NCI-H748 treated with DMSO at 0.1 percent for 48 hours (cell line): ENCODE measurements at places on chromosomes 3 and 15.

DNA sequence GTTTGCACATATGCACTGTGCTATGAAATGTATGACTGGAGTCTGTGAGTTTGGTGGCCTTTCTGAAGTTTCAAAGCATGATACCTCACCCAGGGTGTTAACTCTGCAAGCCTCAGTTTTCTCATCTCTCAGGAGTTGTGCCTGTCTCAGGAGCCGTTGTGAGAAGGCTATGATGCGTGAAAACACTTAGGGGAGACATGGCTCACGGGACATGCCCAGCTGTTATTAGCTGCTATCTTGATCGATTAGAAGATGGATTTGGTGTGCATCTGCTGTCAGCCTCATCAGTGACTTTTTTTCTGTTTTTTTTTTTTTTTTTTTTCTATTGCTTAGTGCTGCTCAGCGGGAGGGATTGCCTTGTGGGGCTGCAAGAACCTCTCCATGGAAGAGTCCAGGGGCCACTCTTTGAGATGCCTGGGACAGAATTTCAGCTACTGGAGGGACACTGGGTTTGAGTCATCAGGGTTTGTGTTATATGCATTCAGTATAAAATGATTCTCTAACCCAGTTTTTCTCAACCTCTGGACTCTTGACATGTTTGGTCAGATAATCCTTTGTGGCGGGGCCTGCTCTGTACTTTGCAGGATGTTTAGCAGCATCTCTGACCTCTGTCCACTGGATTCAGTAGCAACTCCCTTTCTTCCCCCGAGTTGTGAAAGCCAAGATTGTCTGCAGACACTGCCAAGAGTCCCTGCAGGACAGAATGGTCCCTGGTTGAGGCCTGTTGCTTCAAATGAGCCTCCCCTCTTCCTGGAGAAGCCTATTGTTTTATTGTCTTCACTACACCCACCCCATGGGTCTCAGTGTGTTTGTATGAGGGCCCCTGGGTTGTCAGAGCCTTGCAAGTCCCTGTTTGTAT is 181.4 kb downstream of the CACNA2D3 start:
- no peak for DNase-seq

- no peak for DNase-seq
Observed at GRCh38 chr15:88912500-88912921, 668 bp downstream of the MFGE8 start.

DNA sequence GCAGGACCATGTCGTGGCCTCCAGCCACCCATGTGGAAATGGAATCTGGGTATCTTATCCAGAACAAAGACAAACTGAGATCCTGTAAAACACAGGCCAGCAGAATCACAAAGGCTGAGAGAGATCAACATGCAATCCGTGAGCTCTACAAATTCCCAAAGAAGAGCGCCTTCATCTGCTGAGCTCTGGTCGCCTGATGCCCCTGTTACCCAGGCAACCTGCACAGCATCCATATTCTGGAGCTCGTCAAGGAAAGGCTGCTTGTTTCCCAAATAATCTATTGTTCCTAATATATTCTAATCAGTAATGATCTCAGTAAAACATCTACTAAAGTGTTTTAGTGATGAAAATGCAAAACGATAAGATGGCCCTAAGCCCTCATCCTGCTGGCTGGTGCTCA is 133.6 kb downstream of the OCA2 start:
- DNase-seq: no peak

DNA sequence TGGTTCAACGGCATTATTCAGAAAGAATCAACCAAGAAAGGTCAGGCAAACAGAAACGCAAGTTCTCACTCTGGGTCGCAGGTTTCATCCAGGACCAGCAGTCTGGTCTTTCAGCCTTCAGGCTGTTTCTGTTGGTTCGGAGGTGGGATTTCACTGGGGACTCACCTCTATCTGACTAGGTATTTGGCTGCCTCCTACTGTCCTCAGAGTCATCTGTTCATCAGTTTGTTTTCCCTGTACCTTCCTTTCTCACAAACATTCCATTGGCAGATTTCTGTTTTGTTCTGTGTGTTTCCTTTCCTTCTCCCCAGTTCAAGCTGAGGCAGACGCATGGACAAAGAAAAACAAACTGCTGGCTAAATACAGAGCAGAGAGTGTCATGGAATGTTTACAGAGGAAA is 1046.6 kb upstream of the CFAP20DC start:
- DNase-seq: no peak

DNA sequence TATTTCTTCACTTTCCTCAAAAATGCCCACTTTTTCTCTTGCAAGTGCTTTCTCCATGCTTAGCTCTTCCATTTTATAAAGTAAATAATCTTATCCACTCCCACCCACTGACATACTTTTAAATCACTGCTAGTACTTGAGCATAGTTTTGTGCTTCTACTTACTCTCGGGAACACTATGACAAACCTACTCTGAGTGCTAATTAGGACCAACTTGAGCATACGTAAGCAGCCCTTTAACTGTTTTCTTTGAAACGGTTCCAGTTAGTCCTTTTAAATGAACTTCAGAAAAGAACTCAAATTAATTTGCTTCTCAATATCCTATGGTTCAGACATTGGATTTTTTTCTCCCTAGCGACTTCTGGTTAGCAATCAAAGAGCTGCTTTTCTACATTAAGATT is 280.0 kb upstream of the SOX2 start:
- no peak for DNase-seq

DNA sequence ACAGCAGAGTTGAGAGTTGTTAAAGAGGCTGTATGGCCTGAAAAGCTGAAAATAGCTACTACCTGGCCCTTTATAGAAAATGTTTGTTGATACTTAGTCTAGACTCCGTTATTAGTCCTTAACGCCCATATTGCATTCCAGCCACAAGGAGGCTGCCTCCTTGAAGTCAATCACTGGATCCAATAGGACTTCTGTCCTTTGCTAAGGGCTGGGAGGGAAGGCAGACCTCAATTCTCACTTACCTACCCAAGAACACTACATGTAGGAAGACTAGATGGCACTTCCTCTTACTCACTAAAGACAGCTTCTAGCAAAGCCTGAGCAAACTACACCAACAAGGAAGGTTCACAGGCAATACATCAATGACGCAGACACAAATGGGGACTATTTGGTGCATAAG is 139.5 kb upstream of the HACD2 start:
- DNase-seq: no peak

GRCh38 chr15:93109336-93110102 is 20.5 kb upstream of the RGMA start:
- no peak for DNase-seq

GRCh38 chr15:64131547-64131946 is 20.0 kb upstream of the SNX22 start:
- no peak for DNase-seq

DNA sequence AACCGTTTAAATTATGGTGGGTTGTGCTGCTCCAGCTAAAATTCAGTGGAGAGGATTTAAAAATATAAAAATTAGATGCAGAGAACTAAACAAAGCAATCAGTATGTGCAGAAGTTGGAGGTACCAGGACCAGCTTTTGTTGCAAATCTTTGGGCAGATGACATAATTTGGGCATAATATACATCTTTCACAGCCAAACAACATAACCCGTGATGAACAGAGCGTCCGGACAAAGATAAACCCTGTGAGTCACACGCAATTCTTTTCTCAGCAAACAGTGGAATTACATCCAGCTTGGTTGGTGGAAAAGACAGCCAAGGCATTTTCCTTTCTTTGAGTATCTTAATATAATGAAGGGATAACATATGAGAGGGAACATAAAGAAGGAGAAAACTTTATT is 419.4 kb upstream of the ADAMTS9 start:
- DNase-seq: no peak

DNA sequence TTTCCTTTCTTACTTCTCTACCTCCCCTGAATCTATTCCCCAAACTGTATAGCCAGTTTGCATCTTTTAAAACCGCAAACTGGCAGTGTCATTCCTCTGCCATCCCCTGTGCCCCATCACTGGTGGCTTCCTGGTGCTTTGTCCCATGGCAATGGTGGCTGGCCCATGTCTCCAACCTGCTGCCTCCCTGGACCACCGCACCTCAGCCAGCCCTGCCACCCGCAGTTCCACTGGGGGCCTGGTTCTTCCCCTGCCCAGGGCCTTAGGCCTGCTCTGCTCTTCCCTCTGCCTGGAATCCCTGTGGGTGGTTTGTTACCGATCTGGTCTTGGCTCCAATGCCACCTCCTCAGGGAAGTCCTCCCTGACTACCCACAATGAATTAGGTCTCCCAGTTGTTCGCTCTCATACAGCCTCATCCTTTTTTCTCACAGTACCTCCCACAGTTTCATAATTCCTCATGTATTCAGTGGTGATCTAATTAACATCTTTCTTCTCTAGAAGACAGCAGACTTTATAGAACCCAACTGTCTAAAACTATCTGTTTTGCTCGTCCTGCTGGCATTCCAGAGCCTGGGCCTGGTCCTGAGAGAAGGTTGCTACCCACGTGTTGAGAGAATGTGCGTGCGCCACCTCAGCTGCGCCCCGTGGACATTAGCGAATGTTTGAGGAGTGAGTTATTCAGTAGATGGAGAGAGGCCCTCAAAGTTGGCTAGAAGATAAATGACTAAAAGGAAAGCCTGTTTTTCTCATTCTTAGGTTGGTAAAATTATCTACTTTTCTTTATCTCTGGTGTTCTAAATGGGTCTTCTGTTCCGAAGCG is 130.1 kb downstream of the DNAJB8 start:
- no peak for DNase-seq

DNA sequence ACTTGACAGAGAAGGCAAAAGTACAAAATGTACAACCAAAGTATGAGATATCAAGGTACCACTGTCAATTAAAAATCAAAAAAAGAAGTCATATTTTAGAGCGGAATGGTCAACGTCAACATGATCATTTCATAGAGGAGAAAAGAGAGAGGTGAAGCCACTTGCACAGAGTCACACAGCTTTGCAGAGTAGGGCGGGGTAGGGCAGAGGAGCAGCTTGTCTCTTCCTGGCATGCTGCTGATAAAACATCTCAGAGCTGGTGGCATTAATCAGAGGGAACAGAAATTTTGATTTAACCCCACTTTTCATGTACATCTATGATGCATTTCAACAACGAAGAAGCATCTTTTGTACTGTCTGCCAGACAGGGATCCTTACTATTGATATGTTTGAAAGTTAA is 5.2 kb upstream of the IGF1R start:
- DNase-seq: no peak

DNA sequence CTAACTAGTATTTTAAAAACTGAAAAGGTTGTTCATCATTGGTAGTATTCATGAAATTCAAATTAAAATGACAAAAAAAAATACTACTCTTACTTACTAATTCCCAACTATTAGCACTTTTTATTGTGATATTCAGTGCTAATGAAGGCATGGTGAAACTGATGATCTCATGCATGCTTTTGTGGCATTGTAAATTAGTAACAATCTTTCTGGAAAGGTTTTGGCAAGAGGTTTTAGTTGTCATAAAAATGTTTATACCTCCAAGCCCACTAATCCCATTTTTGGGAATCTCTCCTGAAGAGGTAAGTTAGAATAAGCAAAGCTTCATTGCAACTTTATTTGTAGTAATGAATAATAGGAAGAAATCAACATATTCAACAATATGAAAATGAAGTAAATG is 53.0 kb downstream of the LYSMD4 start:
- DNase-seq: no peak

DNA sequence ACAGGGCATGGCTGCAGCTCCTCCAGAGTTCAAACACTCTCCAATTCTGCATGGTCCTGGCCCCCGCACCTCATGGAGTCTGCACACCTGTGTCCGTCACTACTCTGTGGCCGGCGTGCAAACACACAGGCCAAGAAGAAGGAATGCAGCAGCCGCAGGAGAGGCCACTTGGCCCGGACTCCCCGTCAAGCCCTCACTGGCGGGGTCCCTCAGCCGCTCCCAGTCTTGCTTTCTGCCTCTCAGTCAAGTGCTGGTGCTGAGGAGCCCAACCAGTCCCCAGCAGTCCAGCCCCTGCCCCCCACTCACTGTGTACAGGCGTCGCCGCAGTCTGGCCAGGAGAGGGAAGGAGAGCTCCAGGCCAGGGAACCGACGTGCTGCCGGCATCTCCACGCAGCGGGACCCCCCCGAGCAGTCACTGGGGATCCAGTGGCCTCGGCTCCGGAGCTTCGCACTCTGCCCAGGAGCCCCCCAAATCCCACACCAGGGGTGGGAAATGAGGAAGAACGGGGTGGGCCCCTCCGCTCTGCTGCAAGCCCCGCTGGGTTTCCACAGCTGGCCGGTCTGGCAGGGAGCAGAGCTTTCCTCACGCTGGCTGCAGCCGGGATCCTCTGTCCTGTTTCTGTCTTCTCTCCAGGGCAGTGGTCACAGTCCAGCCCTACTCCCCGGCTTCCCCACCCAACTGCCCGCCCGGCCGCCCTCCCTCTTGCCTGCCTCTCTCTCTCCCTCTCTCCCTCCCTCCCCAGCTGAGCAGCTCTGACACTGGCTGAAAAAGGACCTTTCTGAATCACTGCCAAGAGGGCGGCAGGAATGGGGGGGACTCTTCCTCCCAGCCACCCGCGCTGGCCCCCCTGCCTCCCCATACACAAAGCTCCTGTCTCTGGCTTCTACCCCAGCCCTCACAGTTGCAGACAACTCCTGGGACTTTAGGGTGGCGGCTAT is 16.0 kb downstream of the TNK2 start:
- DNase-seq: no peak

DNA sequence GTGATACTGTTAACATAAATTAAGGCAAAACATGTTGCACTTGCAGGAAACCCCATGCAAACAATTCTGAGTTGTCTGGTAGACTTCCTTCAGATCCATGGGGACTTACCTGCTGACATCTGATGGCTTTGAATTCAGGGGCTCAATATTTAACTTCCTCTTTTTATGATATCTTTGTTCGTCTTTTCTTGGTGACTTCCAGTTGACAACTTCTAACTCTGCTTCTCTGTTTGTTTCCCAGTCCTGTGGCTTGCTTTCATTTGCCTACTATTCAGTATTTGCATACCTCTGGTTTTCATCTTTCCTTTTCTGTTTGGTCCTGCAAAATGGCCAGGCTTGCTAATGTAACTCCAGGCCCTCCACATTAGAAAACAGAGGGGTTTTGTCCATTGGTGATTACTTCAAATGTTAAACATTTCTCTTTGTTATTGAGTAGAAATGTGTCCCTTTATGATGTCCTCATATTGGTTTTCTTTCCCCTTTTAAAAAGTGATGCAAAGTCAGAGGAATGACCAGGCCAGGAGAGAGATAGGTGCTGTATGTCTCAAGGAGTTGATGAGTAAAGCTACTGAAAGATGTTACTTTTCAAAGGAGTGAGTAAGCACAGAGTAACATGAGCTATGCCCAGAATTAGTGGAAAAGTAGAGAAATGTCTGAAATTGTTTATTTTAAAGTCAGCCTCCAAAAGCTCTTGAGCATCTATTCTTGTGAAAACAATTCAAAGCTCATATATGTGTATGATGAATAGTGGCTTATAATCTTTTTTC is 335.9 kb downstream of the LPP start:
- no peak for DNase-seq

- peak; percentile 8 for DNase-seq
Observed at GRCh38 chr3:134197681-134198261, 52.9 kb downstream of the RYK start.

- no peak for DNase-seq
Observed at GRCh38 chr15:63422891-63423590, 41.4 kb upstream of the CA12 start.
